Umbilical cord (tissue), 2 donors: ENCODE measurements at places on chromosomes 11 and 22. TPM values are rescaled to one million over a fixed set of nuclear protein-coding genes. Genes with fewer than 3 reads are reported as not detected.

DNA sequence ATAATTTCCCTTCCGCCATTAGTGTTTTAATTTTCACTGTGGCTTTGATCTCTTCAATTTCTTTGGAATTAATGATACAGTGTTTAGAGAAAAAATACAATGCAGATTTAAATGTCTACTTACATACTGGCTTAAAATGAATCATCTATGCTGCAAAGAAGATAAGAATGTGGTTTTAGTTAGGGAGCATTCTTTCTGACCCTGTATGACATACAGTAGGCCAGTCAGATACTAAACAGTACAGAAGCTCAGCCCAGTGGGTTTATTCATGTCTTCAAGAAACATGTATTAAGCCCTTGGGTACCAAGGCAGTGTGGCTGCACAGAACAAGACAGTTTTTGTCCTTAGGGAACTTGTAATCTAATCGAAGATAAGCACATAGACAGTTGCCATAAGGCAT is 268.8 kb downstream of the DDX10 start:
- peak; percentile 35 for DNase-seq

- peak; percentile 56 for DNase-seq
Observed at GRCh38 chr11:16925561-16926065, 88.6 kb downstream of the PLEKHA7 start.

GRCh38 chr11:102734650-102735049 is 9.9 kb upstream of the MMP8 start:
- DNase-seq = no peak

DNA sequence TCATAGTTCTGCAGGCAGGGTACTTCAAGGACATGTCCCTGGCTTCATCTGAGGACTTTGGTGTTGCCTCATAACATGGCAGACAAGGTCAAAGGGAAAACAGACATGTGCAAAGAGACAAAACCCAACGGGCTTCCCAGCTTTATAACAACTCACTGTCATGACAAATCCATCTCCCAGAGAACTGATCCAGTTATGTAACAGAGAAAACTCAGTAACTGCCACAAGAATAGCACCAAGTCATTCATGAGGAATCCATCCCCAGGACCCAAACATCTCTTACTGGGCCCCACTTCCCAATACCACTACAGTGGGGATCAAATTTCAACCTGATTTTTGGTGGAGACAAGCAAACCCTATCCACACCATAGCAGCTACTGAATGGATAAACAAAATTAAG is 13.0 kb downstream of the OR52N4 start:
- no peak for DNase-seq

DNA sequence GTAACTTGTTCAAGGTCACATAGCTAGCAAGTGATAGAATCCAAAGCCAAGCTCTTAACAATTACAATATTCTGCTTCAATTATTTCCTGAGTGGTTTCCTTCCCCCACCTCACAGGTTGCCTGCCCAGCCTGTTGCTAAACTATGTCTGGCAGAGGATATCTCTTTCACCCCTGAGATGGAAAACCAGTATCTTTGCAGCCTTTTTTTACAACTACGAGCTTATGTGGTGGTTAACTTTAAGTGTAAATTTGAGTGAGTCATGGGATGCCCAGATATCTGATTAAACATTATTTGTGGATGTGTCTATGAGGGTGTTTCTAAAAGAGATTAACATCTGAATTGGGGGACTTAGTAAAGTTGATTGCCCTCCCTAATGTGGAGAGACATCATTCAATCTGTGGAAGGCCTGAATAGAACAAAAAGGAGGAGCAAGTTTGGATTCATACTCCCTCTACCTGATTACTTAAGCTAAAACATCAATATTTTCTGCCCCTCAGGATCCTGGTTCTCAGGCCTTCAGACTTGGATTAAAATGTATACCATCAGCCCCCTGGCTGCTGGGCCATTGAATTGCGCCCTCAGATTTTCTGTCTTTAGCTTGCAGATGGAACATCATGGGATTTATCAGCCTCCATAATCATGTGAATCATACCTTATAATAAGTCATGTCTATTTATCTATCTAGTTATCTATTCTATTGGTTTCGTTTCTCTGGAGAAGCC is 911.9 kb downstream of the METTL15 start:
- no peak for DNase-seq

GRCh38 chr11:94066901-94067429 is 45.8 kb downstream of the HEPHL1 start:
- peak; percentile 2 for DNase-seq

DNA sequence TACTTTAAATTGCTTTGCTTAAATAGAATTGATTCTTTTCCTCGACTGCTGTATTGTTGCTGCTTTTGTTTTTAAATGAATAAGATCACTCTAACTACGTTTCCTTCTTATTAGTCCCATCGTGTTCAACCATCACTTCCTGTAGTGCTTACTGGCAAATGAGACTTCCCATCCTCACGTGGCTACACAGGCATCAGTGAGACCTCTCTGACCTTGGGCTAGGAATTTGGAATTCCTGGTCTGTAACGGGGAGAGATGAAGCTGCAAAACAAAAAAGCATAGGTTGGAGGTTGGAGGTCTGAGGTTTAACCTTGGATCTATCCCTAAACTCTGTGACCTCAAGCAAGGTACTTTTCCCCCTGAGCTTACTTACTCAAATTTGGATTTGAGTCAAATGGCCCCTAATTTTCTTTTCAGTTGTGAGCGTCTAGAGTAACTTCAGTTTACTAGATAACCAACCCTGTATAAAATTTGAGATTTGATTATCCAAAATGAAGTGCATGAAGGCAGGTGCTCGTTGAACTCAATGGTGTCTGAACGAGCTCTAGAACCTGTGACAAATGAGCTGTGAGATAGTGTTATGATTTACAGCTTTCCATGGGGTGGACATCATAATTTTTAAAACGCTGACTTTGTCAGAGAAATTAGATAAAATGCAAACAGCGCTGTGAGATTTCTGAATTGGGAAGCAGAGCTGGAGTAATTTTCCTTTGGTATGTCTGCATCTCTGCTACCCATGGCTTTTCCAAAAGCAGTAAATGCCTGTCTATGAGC is 151.2 kb downstream of the DBX1 start:
- DNase-seq = no peak

DNA sequence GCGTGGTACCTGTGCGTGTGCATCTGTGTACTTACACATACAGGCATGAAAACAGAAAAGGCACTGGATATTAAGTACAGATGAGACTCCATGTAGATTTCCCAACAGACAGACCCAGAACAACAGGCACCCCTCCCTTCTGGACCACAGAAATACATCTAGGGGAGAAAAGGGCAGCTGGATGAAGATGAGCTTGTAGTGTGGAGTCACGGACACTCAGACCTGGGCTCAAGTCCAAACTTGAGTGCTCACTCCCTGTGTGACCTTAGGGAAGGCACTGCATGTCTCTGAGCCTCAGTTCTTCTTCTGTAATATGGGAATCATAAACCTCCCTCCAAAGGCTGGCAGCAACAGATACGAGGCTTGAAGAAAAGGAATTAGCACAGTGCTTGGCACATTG is 108.9 kb downstream of the GALNT18 start:
- no peak for DNase-seq

DNA sequence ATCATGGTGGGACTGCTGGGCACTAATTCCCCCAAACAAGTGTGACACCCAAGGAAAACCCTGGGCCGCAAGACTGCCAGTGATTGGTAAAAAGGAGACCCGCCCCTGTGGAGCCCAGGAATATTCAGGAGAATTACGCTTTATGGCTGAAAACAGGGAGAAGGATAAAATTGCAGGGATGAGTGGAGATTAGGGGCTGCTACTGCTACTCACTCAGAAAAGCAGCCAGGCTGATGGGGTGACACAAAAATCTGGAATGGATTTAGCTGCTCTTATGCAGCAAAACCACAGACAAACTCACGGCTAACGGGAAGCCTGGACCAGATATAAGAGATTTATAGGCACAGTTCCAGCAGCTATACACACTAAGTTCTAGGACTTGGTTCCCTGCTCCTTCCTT is 4.4 kb upstream of the FBXO3 start:
- DNase-seq = peak; percentile 94

GRCh38 chr11:57049749-57050148 is 61.0 kb downstream of the OR5AK2 start:
- peak; percentile 82 for DNase-seq

DNA sequence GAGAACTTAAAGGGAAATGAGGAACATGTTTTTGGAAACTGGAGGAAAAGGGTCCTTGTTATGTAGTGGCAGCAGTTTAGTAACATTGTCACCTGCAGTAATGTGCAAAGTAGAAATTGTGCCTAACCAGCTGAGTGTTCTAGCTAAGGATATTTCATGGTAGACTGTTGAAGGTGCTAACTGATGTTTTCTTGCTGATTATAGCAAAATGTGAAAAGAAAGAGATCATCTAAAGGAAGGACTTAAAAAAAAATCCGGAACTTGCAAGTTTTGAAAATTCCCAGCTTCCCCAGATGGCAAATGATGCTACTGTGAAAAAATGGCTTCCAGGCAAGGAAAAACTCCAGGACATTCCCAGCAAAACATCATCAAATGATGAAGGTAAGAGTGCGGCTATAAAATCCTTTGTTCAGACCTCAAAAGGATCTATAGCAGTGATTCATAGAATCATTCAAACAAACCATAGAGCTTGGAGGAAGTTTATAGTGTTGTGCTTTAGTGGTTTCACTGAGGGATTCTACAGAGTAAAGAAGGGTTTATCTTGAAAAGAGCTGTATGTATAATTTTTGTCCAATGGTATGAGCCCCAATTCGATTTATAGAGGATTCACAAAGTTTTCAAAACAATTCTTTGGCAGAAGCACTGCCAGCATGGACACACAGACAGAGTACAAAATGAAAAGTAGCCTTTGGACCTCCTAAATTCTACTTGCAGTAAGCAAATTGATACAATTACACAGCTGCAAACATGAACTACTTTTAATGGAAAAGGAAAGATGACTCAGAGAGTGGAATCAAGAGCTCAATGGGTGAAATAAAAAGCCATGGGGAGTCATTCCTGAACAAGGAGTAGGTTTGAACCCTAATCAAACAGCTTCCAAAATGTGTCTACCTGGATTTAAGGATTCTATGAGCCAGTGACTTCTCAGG is 4.3 kb upstream of the TRIM44 start:
- DNase-seq = no peak

IL17REL gene
- not detected for total RNA-seq

MFRP gene
- 2.9 TPM for total RNA-seq

DUSP8 gene
- 2.4 TPM for total RNA-seq

DLG2 gene
- 25.3 TPM for total RNA-seq
